ENCODE measurements at places on chromosomes 6 and 20. TPM values are rescaled to one million over a fixed set of nuclear protein-coding genes. Genes with fewer than 3 reads are reported as not detected.

Gene TNFRSF6B
- total RNA-seq, result 64.5 TPM

Gene ESR1
- 5.2 TPM for total RNA-seq

Gene MMP24
- total RNA-seq, result 12.4 TPM

Gene SYNDIG1
- 5.4 TPM for total RNA-seq

Gene PRSS16
- total RNA-seq, result 11.2 TPM

Gene SLC22A1
- 2.3 TPM for total RNA-seq

Gene EYS
- total RNA-seq, result not detected

Gene CARMIL1
- 51.1 TPM for total RNA-seq

Gene ARMC12
- total RNA-seq, result 0.47 TPM

Gene SIM1
- total RNA-seq, result 31.8 TPM

Gene GSTA4
- total RNA-seq, result 17.4 TPM

Gene PRICKLE4
- 6.5 TPM for total RNA-seq

Gene ADAM33
- total RNA-seq, result 4.3 TPM

Gene SPDEF
- total RNA-seq, result 0.19 TPM

Gene ARG1
- not detected for total RNA-seq

Gene GJA10
- total RNA-seq, result not detected

Gene SCP2D1
- not detected for total RNA-seq

Gene HLA-DPB1
- 181 TPM for total RNA-seq

Gene EFCAB8
- total RNA-seq, result 0.13 TPM

Gene PTGIS
- total RNA-seq, result 24.1 TPM

Gene DTNBP1
- 25.2 TPM for total RNA-seq

Gene GJA1
- total RNA-seq, result 47.8 TPM

Gene MDC1
- total RNA-seq, result 47.9 TPM

Gene C2
- 38.7 TPM for total RNA-seq

Gene SLC52A3
- 10.9 TPM for total RNA-seq

Gene CST5
- not detected for total RNA-seq

Gene SDCBP2
- 18.3 TPM for total RNA-seq

Gene SHLD1
- total RNA-seq, result 6.1 TPM

Gene CRISP3
- total RNA-seq, result not detected

Gene KCNQ5
- 0.50 TPM for total RNA-seq

Gene OR2H1
- not detected for total RNA-seq

Gene TCF21
- 6.3 TPM for total RNA-seq

Gene SSTR4
- total RNA-seq, result not detected

Gene HTR1B
- total RNA-seq, result 1.9 TPM

Gene GRM1
- total RNA-seq, result 0.19 TPM

Gene ERVFRD-1
- 0.57 TPM for total RNA-seq

Gene PRND
- total RNA-seq, result not detected

Gene BHLHE23
- not detected for total RNA-seq

Gene RIPK1
- 30.4 TPM for total RNA-seq

Gene PAX1
- not detected for total RNA-seq

Gene RWDD2A
- total RNA-seq, result 4.0 TPM

Gene KIAA1755
- total RNA-seq, result 5.1 TPM

Gene CDYL
- total RNA-seq, result 46.8 TPM

Gene FOXF2
- total RNA-seq, result 0.44 TPM
